ENCODE measurements at places on chromosomes 3 and 15. TPM values are rescaled to one million over a fixed set of nuclear protein-coding genes. Genes with fewer than 3 reads are reported as not detected.

Gene CCR8
- total RNA-seq, result not detected

Gene RHCG
- not detected for total RNA-seq

Gene ITIH1
- total RNA-seq, result not detected

Gene FSIP1
- 1.8 TPM for total RNA-seq

Gene LDHAL6B
- not detected for total RNA-seq

Gene APOD
- 280 TPM for total RNA-seq

Gene GPR62
- 0.22 TPM for total RNA-seq

Gene AMIGO3
- total RNA-seq, result 0.40 TPM

DNA sequence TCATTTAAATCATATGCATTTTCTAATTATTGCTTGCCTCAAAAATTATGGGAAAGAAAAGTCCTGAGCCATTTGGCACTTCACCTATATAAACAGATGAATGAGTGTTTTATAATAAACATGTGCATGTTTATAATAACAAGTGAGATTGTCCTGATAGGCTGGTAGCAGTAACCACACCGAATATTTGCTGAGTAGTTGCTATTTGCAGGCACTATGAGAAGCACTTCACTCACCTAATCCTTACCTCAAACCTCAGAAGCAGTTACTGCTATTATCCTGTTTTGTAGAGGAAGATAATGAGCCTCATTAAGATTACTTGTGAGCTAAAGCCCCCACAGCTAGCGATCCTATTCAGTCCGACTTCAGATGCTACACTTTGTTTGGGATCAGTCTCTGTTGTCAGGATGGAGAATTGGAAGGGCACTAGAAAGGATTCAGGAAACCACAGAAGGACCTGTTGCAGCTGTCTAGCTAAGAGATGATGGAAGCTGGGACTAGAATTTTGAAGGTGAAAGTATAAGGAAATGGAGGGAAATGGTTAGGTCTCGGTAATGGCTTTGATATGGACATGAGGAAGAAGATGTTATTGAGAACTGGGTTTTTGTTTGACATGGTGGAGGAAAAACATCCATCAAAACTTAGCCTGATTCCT is 28.4 kb upstream of the MAGI1 start:
- H3K36me3 ChIP-seq, result no peaks in the 10 kb centered on the region
- no peaks in the 10 kb centered on the region for H3K4me1 ChIP-seq
- H3K4me3 ChIP-seq, result no peak overlapping the region
- H3K27me3 ChIP-seq, result no peaks in the 10 kb centered on the region

GRCh38 chr15:66481107-66481856 is 16.3 kb downstream of the SNAPC5 start:
- H3K36me3 ChIP-seq, result peaks cover 22% of the 10 kb centered on the region
- H3K4me3 ChIP-seq, result no peak overlapping the region
- no peaks in the 10 kb centered on the region for H3K27me3 ChIP-seq
- no peak overlapping the region for H3K27ac ChIP-seq

DNA sequence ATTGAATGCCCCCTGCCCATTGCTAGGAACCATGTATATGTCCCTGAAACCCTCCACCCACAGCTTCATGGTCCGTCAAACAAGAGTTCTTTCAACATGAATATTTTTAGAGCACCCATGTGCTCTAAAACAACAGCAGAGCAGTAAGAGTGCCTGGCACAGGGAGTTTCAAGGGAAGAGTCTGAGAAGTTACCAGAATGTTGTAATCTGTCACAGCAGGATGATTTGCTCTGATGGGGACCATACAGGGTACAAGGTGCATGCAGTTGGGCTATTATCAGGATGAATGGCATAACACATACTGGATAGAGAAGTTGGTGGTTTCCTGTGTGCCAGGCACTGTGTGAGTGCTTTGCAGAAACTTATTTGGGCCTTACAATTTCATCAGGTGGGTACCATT is 27.8 kb upstream of the FLNB start:
- no peak for DNase-seq
- H3K27me3 ChIP-seq, result no peaks in the 10 kb centered on the region
- H3K36me3 ChIP-seq, result no peaks in the 10 kb centered on the region
- H3K4me1 ChIP-seq, result peaks cover 7% of the 10 kb centered on the region

GRCh38 chr3:129432036-129432435 is 3.6 kb upstream of the EFCAB12 start:
- peaks cover 68% of the 10 kb centered on the region for H3K36me3 ChIP-seq
- H3K27me3 ChIP-seq, result no peaks in the 10 kb centered on the region
- no peak overlapping the region for H3K4me3 ChIP-seq
- no peak overlapping the region for H3K27ac ChIP-seq
- H3K4me1 ChIP-seq, result no peaks in the 10 kb centered on the region
- DNase-seq, result no peak

DNA sequence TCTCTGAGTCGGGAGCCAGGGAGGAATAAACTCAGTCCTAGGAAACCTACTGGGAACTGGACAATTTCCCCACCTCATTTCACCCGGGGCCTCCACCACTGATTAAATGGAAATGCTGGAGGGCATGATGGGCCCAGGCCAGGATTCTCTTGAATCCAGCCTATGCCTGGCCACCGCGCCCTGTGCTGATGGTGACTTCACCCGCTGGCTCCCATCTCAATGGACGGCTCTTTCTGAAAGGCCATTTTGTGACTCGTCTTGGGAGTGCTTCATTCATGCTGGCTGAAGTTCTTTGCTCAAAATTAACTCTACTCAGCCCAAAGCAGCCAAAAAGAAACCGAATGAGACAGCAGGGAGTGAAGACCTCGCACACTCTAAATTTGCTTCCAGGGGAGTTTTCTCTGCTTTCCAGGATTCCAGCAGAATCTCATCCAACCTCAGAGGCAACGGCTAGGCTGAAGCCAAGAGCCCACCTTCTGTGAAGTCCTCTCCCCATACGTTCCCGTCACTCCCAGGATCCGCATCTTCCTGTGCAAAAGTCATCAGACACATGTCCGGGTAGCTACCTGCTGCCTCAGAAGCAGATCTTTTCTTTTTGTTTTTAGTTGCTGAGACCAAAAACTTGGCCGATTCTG is 266.0 kb upstream of the ICE2 start:
- peak; percentile 66 for DNase-seq
- no peaks in the 10 kb centered on the region for H3K36me3 ChIP-seq
- no peak overlapping the region for H3K4me3 ChIP-seq
- H3K4me1 ChIP-seq, result peaks cover 6% of the 10 kb centered on the region
- peak overlapping the region; percentile 69 for H3K27ac ChIP-seq
- no peaks in the 10 kb centered on the region for H3K27me3 ChIP-seq

- no peaks in the 10 kb centered on the region for H3K27me3 ChIP-seq
- H3K4me1 ChIP-seq, result no peaks in the 10 kb centered on the region
- DNase-seq, result no peak
Measured at GRCh38 chr3:82044930-82045705, 283.7 kb upstream of the GBE1 start.

DNA sequence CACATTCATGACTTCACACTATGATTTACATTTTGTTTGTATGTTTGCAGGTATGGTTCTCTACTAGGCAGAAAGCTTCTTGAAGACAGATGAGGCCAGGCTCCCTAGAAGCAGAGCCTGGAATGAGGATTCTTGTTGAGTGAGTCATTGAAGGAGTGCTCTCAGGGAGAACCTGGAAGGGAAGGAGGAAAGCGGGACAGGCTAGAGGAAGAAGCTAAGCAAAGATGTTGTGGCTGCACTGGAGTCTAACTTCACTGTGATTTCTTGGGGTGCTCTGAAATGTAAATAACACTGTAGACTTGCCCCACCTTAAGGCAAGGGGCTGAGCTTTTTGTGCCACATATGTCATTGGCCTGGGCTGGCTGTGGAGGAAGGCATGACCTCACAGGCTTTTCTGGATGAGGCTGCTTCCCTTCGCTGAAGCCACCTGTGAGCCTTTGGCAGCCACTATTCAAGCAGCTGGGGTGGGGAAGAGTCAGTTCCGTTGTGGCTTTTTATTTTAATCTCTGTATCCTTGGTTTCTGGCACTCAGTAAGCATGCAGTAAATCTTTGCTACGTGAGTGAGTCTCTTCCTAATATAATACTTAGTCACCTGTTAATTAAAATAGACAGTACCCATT is 307.3 kb downstream of the SV2B start:
- H3K27me3 ChIP-seq, result no peaks in the 10 kb centered on the region
- no peaks in the 10 kb centered on the region for H3K36me3 ChIP-seq
- H3K4me1 ChIP-seq, result peaks cover 8% of the 10 kb centered on the region
- peak; percentile 54 for DNase-seq

DNA sequence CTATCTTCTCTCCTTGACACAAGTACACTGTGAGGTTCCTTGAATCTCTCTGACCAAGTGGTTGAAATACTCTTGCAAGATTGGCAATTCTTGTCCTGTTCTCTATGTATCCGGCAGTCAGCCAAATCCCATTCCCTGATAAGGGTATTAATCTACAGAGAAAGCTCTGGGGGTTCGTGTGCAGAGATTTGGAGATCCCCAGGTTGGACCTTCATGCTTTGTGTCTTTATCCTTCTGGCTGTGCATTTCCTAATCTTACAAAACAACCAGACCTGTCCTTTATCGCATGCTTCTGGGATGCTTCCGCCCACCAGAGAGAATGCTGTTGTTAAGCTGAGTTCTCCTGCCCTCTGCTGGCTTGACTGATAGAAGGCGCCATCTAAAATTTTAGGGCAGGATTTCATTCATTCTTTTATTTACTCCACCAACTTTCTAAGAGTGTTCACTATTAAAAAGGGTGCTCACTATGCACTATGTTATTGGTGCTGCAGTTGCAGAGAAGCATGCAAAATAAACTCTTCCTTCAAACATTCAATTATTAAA is 8.6 kb upstream of the SST start:
- H3K27ac ChIP-seq, result no peak overlapping the region
- no peaks in the 10 kb centered on the region for H3K36me3 ChIP-seq
- H3K4me3 ChIP-seq, result no peak overlapping the region
- H3K27me3 ChIP-seq, result peaks cover 13% of the 10 kb centered on the region
- peak; percentile 42 for DNase-seq

GRCh38 chr15:57419335-57419734 is 43.0 kb downstream of the CGNL1 start:
- no peaks in the 10 kb centered on the region for H3K36me3 ChIP-seq
- no peak overlapping the region for H3K4me3 ChIP-seq
- H3K27me3 ChIP-seq, result no peaks in the 10 kb centered on the region
- peaks cover 3% of the 10 kb centered on the region for H3K4me1 ChIP-seq

- H3K4me3 ChIP-seq, result no peak overlapping the region
- no peaks in the 10 kb centered on the region for H3K4me1 ChIP-seq
- no peaks in the 10 kb centered on the region for H3K27me3 ChIP-seq
- no peaks in the 10 kb centered on the region for H3K36me3 ChIP-seq
- no peak for DNase-seq
Measured at GRCh38 chr3:82038556-82038955, 277.1 kb upstream of the GBE1 start.

DNA sequence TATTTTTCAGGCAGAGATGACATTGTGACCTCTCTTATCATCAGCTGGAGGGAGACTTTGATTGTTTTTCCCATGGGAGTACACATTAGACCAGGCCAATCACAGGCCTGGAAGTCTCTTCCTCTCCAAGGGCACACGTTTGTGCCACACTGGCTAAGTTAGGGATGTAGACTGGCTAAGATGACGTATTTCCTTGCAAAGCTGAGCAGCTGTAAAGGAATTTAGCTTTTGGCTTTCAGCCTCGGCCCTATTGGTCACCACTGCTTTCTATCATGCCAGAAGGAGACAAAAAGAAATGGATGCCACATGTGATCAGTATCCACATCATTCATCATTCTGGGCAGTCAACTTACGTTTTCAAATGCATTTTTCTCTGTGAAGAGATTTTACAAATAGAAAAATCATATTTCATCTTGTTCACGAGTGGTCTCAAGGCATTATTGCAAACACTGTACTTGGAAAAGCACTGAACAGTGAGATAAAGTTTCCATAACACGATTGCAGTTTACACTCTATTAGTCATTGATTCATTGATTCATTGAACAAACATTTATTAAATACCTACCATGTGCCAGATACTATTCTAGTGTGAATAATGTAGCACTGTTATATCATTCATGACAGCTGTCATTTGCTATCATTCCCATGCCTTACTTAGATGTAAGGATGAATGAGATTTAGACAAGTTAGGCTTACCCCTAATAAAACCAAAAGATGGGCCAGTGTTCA is 27.0 kb upstream of the RNF7 start:
- no peak for DNase-seq
- no peaks in the 10 kb centered on the region for H3K36me3 ChIP-seq
- no peaks in the 10 kb centered on the region for H3K4me1 ChIP-seq
- H3K27ac ChIP-seq, result no peak overlapping the region

GRCh38 chr15:68646156-68646555 is 67.4 kb downstream of the CORO2B start:
- no peak for DNase-seq
- H3K27me3 ChIP-seq, result no peaks in the 10 kb centered on the region
- no peaks in the 10 kb centered on the region for H3K36me3 ChIP-seq
- H3K27ac ChIP-seq, result no peak overlapping the region

- no peak overlapping the region for H3K4me3 ChIP-seq
- no peak overlapping the region for H3K27ac ChIP-seq
- DNase-seq, result no peak
- H3K4me1 ChIP-seq, result no peaks in the 10 kb centered on the region
- H3K36me3 ChIP-seq, result no peaks in the 10 kb centered on the region
Measured at GRCh38 chr3:60696428-60697125, 554.7 kb downstream of the FHIT start.

- H3K36me3 ChIP-seq, result no peaks in the 10 kb centered on the region
- H3K4me3 ChIP-seq, result no peak within 1 kb of the TSS
- no peak for DNase-seq
- no peaks in the 10 kb centered on the region for H3K27me3 ChIP-seq
Measured at GRCh38 chr3:122324871-122325323, at the start of gene CSTA. CSTA (plus strand) TSS chr3:122325248; CDS start chr3:122325293, 45 bp downstream.

DNA sequence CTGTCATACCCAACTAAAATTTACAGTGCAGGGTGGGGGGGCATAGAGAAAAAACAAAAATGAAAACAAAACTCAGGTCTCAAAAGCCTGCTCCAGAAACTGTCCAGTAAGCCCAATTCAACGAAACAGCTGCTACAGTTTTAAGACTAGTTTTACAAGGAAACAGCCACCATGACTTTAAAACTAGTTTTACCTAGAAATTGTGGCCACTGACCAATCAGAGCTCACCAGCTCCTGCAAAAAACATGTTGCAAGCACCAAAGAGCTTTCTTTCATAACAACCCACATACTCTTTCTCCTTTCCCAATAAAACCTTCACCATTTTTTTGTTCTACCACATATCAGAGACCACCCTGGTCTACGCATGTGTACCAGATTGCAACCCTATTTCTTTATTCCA is 7.3 kb upstream of the CFAP91 start:
- H3K36me3 ChIP-seq, result no peaks in the 10 kb centered on the region
- H3K4me3 ChIP-seq, result no peak overlapping the region
- no peaks in the 10 kb centered on the region for H3K27me3 ChIP-seq
- no peak overlapping the region for H3K27ac ChIP-seq

- no peaks in the 10 kb centered on the region for H3K27me3 ChIP-seq
- H3K27ac ChIP-seq, result no peak overlapping the region
- no peaks in the 10 kb centered on the region for H3K4me1 ChIP-seq
Measured at GRCh38 chr3:194800002-194800401, 114.3 kb downstream of the FAM43A start.

GRCh38 chr3:27252646-27253045 is 116.5 kb downstream of the NEK10 start:
- H3K36me3 ChIP-seq, result no peaks in the 10 kb centered on the region
- no peak overlapping the region for H3K4me3 ChIP-seq
- no peaks in the 10 kb centered on the region for H3K4me1 ChIP-seq
- H3K27me3 ChIP-seq, result no peaks in the 10 kb centered on the region
- no peak for DNase-seq

Data from heart left ventricle (tissue), 16 donors.